ENCODE measurements at places on chromosomes 11 and 22. TPM values are rescaled to one million over a fixed set of nuclear protein-coding genes. Genes with fewer than 3 reads are reported as not detected.

- no peak for DNase-seq
These were observed 72.0 kb downstream of the PRR5L start for GRCh38 chr11:36367806-36368680.

DNA sequence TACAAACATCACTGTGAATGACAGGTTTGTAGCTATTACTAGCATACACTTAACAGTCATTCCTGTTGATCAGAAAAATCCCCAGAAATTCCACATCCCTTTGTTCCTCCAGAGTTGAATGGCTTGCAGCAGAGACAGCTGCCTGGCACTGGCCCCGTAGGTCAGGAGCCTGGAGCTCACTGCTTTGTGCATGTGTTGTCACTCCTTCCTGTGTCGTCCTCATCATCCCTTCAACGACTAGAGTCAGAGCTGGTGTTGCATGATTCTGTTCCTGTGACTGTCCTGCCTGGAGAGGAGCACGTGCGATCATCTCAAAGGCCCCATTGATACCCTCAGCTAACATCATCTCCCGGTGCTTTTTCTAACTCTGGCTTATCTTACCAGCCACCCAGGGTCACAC lies 58.3 kb downstream of the LDLRAD3 start:
- no peak for DNase-seq

DNA sequence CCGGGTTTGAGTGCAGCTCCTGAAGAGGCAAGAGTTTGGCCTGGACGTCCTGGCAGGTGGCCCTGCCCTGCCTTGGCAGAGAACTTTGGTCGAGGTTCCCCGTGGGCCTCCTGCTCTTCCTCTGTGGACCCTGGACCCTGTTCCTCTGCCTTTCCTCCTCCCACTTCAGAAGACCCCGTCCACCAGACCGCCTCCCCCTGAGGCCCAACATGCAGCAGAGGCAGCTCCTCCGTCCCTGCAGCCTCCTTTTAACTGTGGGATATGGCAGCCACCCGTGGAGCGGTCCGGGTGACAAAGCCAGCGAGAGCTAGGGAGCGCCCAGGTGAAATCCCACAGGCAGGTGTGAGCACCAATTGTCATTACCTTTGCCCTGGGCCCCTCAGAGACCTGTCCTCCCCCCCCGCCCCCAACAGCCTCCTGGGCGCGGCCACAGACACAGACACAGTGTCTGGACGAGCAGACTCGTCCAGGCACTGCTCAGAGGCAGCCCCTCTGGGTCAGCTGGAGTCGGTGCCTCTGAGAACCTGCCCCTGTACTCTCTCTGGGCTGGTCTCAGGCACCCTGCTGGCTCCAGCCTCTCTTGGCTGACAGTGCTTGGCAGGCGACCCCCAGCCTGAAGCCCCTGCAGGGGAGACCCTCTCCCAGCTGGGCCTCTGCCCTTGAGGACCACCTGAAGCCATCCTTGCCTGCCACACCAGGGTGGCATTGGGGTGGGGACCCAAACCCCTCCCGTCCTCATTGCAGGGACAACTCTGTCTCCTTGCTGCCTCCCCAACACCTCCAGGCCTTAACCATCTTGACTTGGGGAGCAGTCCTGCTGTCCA lies 4.1 kb upstream of the PTDSS2 start:
- DNase-seq = peak; percentile 76

DNA sequence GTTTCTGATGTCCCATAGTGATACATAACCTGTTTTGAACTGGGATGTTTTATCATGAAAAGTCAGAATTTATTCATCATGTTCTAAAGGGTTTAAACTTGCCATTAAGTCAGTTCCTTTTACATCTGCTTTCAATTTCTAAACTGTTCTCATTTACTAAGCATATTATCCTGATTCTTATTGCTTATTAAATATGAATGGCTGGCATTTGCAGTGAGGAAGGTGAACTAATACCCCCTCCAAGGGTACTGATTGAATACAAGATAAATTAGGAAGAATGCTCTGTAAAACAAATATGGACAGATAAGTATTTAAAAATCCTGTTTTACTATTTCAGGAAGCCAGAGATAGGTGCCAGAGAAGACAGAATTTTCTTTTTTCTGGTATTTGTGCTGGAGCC lies 70.8 kb upstream of the HORMAD2 start:
- no peak for DNase-seq

- DNase-seq = no peak
These were observed 814 bp upstream of the NARS2 start for GRCh38 chr11:78575478-78575877.

DDX25 gene
- total RNA-seq = 0.54 TPM

- DNase-seq = no peak
These were observed 105.1 kb upstream of the CRYBB3 start for GRCh38 chr22:25094579-25094978.

DNA sequence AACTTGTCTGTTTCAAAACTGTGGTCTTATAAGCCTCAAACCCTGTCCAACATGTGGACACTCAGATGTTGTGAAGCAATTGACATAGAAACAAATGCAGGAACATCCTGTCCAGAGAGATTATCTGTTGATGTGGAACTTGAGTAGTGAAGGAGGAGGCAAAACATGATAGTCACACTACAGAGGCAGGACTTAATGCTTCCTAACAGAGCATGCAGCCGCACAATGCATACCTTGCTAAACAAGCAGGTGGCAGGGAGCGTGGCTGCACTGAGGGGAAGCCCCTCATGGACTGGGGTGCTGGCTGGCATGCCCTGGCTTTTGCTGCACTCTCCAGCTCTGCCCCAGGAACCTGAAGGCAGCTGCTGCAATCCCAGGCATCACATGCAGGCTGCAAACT lies 5.3 kb downstream of the C22orf39 start:
- no peak for DNase-seq

MUC5B gene
- 431 TPM for total RNA-seq

DNA sequence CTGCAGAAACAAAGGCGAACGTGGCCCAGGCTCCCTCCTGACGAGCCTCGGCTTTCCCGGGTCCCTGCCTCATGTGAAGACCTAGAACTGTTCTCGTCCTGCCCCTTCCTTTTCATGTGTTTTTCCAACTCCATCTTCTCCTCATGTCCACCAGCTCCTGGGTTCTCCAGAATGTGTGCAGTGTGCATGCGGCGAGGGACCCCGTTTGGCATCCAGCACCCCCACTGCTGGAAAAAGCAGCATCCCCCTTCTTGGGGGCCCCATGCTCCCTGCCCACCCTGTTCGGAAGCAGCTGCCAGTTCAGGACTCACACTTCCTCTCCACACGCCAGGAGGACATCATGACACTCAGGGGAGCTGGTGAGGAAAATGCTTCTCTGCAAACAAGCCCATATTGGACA lies 313.5 kb downstream of the BRD1 start:
- DNase-seq = no peak

- no peak for DNase-seq
These were observed 205.9 kb downstream of the CTTN start for GRCh38 chr11:70604221-70604620.

DNA sequence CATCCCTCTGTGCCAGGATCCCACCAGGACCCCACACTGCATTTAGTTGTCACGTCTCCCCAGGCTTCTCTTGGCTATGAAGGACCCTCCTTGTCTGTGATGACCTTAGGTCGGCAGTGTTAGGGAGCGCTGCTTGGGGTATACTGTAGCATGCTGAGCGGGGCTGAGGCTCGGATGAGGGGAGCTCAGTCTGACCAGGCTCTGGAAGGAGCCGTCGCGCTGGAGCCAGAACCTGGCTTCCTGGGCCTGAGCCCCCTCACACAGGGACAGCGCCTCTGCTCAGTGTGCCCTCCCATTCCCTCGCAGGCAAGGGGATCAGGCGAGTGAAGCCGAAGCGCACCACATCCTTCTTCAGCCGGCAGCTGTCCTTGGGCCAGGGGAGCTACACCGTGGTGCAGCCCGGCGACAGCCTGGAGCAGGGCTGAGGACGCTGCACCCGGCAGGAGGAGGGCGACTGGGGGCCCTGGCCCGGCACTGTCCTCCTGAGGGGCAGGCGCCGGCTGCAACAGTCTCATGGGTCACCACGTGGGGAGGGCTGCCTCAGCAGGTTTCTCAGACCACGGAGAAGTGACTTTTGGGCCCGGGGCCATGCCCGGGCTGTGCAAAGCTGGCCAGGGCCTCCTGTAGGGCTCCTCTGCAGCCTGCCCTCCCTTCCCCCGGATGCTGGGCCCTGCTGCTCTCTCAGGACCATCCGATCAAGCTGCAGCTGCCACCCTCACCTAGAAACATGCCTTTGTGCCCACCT lies 11.5 kb upstream of the NEAT1 start:
- DNase-seq = peak; percentile 47

PLAAT3 gene
- total RNA-seq = 26.7 TPM

GRCh38 chr22:38733724-38734381 lies 21.9 kb downstream of the SUN2 start:
- peak; percentile 45 for DNase-seq

DNA sequence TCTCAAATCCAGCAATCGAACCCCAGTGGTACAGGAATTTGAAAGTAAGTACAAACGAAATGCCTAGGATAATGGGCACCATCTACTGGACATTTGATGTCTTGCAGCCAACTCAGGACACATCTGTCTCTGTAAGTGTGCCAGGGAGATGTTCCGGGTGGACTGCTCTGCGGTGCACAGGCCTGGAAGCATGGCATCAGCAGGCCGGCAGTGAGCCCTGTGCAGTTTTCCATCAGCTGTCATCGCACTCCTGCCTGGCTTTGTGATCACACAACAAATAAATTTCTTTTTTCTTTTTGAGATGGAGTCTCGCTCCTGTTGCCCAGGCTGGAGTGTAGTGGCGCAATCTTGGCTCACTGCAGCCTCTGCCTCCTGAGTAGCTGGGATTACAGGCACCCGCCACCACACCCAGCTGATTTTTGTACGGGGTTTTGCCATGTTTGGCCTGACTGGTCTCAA lies 71.0 kb downstream of the JAM3 start:
- no peak for DNase-seq

Data from mucosa of descending colon (tissue), 3 donors.